ENCODE measurements at places on chromosomes 2 and 18.

DNA sequence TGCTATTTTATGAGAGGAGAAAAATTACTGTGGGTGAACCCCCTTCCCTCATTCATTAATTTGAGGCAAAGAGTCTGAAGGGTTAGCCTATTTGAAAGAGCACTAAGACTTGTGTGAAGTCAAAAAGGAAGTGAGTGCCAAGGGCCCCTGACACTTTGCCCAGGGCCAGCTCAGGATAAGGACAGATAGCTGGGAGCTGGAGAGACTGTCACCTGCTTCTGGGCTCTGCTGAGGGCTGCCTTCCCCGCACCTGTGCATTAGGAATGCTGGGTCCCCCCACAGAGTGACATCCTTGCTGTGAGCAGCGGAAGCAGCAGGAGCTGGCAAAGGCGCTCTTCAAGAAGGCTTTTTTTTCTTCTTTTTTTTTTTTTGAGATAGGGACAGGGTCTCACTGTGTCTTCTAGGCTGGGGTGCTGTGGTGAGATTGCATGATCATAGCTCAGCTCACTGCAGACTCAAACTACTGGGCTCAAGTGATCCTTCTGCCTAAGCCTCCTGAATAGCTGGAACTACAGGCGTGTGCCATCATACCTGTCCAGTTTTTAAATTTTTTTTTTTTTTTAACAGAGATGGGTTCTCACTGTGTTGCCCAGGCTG, 148.3 kb downstream of the AQP4 start:
- no peak for DNase-seq

DNA sequence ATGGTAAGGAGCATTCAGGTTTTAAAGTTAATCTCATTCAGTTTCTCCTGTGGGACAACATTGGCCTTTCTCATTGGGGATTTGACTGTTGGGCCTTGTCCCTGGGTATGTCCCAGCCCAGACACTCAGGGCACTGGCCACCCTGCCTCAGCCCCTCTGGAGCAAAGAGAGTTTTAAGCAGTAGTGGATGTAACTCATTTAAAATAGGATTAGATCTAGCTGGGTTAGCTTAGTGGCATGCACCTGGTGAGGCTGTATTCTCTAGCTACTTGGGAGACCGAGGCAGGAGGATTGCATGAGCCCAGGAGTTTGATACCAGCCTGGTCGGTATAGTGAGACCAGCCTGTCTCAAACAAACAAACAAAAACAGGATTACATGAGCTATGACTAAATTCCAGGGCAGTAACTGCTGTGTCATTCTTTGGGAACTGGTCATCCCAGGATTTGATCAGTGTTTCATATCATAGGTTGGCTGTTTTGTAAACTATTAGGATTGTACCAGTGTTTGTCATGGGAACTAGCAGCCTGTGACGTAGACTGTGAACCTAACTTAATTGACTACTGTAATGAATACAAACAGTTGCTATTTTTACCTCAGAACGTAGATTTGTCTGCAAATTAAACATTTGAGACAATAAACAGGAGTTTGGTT, 12.5 kb downstream of the INPP4A start:
- DNase-seq = no peak

DNA sequence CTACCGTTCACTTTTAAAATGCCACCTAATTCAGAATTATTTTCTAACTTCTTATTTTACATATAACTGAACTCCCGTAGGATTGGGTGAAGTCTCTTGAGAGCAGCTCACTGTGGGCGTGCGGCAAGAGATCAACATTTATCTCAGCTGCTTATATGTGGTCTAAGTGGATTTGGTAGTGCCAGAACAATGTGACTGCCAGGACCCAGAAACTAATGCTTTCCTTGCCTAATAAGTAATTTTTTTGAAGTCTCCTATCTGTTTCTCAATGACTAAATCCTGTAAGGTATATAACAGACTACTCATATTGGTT, 11.2 kb upstream of the NFE2L2 start:
- DNase-seq = no peak

- DNase-seq = no peak
Measured at GRCh38 chr18:65221115-65221514, 529.7 kb upstream of the CDH7 start.

DNA sequence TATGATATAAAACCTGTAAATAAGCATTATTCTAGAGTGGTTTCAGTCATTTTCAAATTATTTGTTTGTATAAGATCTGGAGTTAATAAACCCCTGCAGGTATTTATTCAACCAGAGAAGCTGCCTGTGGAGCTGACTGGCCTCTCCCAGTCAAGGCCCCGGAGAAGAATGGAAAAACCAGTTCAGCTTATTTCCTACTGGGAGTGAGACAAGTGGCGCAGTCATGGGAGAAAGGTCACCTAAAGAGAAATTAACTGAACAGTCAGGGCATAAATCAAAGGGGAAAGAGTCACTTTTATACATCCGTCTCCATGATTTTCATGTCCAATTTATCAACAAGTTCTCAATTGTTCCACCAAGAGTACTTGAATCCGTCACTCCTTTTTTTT, 240.9 kb downstream of the RNF152 start:
- no peak for DNase-seq

- DNase-seq = no peak
Measured at GRCh38 chr18:40877096-40877495, 1077.9 kb upstream of the PIK3C3 start.

GRCh38 chr18:37084912-37085311, 256.0 kb downstream of the KIAA1328 start:
- DNase-seq = peak; percentile 43

DNA sequence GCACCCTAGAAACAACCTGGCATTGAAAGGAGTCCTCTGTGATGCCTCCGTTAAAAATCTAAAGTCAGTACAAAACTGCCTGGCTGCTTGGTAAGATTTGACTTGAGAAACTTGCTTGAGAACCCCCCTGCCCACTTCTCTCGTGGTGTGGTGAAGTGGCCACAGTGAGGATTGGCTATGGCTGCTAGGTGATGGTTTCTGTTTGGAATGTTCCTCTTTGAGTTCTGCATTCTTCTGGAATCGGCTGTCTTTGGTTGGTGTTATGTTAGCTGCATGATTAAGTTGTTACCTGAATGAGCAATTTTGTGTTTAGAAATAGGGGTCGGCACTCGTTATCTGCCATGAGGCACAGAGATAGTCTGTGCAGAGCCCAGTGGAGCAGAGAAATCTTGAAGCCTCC, 21.7 kb upstream of the SAG start:
- DNase-seq = peak; percentile 19

- no peak for DNase-seq
Measured at GRCh38 chr2:99480390-99480789, 9.4 kb downstream of the REV1 start.

DNA sequence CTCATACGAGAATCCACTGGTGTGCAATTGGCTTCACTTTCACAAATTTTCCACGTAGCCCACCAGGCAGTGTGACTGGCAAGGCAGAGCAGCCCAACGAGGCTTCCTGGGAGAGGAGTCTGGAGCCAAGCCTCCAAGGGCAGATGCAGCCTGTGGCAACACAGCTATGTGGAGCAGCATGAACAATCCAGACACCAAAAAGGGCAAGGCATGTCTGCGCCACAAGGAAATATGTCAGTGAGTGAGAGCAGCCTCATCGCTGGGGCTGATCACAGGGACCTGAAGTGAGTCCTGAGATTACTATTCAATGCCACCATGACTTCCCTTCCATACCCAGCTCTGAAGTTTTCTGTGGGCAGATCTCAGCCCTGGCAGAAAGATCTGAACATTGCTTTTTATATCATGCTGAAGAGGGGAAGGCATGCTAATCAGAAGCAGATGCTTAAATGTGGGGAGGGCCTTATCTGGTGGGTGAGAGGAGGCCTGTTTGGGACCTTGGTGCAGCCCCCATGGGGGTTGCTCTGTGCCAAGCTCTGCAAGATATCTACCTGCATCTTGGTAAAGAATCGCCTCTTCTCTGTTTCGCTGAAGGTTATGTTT, 40.0 kb upstream of the PUM2 start:
- no peak for DNase-seq

GRCh38 chr2:135829378-135830135, 7.4 kb downstream of the LCT start:
- DNase-seq = no peak

- no peak for DNase-seq
Measured at GRCh38 chr2:168215813-168216212, 31.6 kb downstream of the STK39 start.

GRCh38 chr2:44981714-44982108, 27.5 kb downstream of the SIX2 start:
- peak; percentile 81 for DNase-seq

All from sigmoid colon (tissue), 7 donors.